Stimulated activated CD8-positive, alpha-beta memory T cell treated with anti-CD3 and anti-CD28 coated beads, Interleukin-12 subunit alpha, Interleukin-12 subunit beta, amount 100 ng/mL, for 1 hour (primary cell): ENCODE measurements at places on chromosomes 3 and 15.

- no peak for DNase-seq
Observed at GRCh38 chr3:56075089-56075488, 393.2 kb downstream of the ERC2 start.

- DNase-seq = no peak
Observed at GRCh38 chr3:32847528-32847927, 29.7 kb downstream of the TRIM71 start.

DNA sequence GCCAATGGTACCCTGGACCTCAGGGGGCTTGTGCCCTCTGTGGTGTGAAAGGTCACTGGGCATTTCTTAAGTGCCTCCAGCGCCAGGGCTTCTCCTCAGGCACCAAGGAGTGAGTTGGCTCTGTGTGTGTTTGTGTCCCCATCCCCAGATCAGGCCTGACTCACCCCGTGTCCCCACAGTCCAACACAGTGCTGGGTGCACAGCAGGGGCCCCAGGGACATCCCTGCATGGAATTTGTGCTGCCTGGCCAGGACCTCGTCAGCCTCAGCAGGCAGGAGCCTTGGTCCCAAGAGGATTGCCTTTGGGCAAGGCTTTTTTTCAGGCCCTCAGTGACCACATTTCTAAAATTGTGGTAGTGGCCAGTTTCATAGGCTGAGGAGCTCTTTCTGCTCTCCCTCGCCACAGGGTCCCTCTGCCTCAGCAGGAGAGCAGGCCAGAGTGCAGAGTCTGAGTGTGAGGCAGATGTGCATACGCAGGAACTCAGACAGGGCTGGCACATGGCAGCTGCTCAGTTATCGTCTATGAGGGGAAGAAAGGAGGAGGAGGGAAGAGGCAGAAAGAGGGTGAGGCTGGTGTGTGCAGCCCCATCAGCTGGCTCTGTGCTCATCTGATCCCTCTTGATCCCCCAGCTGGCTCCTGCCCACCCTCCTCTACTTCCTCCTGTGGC, 215.6 kb downstream of the RPLP1 start:
- DNase-seq = no peak

DNA sequence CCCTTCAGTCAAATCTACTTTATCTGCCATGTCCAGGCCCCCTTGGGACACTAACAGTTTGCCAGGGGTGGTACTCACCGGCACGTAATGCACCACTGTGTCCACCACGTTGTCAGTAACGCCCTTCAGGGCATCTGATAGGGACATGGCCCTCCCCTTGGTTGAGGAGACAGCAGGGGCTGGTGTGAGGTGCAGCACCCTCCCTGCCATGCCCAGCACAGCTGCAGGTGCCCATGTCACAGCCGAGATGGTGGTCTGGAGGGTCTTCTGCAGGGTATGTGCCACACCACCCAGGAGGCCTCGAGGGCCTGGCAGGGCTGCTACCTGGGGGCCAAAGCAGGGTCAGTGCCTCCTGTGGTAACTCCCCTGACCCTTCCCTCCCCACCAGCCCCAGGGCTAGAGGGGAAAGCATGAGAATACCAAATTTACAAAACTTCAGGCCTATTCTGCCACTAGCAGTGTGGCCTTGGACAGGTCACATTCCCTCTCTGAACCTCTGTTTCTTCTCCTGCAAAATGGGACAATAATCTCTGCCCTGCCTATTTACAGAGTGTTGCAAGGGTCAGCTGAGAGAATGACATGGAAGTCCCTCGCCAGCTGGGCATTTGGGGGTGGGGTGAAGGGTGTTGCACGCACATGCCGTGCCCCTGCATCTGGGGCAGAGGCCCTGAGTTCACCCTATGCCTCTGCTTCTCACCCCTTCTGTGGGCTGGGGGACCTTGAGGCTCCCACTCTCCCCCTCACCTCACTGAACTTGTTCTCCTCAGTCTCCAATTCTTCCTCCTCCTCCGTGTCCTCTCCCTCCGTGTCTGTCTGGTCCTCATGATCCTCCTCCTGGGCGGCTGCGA, 11.8 kb upstream of the KIF7 start:
- DNase-seq = no peak

GRCh38 chr3:11720917-11721411, 77.2 kb upstream of the VGLL4 start:
- DNase-seq = no peak

GRCh38 chr3:19899264-19899663, 34.8 kb downstream of the EFHB start:
- DNase-seq = no peak

- no peak for DNase-seq
Observed at GRCh38 chr3:101414121-101414520, 93.7 kb upstream of the IMPG2 start.

- no peak for DNase-seq
Observed at GRCh38 chr3:72003936-72004335, 219.0 kb upstream of the PROK2 start.

DNA sequence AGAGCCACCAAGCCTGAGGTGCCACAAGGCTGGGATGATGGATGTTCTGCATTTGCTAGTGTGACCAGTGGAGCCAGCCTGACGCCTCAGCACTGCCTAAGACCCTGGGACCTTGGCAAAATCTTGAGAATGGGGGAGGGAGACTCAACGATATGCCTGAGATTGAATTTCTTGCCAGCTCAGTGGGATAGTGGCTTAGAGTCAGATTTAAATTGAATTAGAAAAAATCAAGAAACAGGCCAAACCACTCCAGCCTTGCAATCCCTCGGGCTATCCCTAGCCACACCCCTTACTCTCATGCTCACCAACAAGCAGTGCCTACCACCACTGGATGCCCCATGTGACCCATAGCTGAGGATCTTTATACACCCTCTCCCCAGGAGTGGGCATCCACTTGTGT, 18.7 kb upstream of the PDE8A start:
- DNase-seq = no peak

DNA sequence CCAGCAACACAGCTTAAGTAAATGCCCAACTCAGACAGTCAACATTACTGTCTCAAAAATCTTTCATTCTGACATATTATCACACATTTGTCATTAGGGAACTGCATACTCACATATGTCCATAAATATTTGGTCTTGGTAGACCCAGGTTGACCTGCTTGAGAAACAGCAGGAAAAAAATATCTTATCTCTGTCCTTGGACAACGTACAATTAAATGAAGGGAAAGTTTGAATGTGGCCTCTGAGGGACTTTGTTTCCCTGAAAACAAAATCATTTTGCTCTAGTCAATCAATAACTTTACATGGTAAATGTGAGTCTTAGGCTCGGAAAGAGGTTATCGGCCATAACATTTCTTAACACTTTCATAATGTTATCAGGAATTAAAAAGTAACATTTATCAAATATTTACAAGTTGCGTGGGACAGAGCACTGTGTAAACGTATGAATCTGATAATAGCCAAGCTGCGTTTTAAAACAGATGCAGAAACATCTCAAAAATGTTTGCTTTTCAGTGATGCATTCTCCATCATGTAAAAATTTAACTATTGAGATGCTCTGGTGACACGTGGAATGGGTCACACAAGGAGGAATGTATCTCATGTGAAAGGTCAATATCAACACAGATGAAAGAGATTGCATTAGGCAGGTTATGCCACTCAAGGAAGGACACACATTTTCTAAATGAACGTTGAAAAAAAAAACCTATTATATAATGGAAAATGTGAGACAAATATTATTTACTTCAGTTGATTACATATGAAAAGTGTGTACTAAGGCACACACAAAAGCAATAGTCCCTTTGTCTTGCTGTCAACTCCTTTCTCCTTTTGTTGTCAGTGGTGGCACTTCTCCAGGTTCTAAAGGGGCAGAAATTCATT, 304.4 kb downstream of the WDR72 start:
- DNase-seq = no peak

- DNase-seq = no peak
Observed at GRCh38 chr3:43154980-43155379, 49.1 kb upstream of the POMGNT2 start.

DNA sequence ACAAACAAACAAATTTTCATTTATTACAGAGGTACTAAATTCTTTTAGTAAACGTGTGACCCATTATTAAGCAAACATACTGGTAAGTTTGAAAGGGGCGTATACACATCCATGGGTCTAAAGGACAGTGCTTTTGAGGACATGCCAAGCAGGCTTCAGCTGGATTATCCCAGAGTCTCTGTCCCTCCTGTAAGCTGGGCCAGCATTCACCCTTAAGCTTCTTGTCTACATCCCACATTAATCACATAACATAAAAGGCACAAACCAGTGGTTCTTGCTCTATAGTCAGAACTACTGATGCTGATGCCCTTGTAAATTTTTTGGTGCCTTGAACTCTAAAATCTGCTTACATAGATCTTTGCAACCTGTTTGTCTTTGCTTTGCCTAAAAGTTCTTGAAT, 150.8 kb upstream of the BNIP2 start:
- DNase-seq = no peak

- no peak for DNase-seq
Observed at GRCh38 chr3:83023086-83023485, 1261.6 kb upstream of the GBE1 start.

- no peak for DNase-seq
Observed at GRCh38 chr3:48990636-48991469, 812 bp downstream of the P4HTM start.

GRCh38 chr15:70835415-70835814, 18.5 kb downstream of the LARP6 start:
- no peak for DNase-seq

GRCh38 chr3:133888726-133889340, 6.8 kb downstream of the RAB6B start:
- no peak for DNase-seq

- no peak for DNase-seq
Observed at GRCh38 chr3:49805897-49806701, 3.0 kb downstream of the INKA1 start.

DNA sequence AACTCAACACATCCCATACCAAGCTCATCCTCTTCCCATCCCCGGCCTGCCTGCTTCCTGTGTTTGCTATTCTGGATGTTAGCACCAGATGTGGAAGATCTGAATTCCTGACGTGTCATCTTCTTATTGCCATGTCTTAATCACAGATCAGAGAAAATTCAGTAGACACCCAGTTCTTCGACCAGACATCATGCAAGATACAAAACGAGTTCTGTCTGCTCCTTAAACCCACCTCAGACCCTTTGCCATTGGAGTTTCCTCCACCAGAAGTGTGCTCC, 52.0 kb downstream of the FGD5 start:
- DNase-seq = no peak

DNA sequence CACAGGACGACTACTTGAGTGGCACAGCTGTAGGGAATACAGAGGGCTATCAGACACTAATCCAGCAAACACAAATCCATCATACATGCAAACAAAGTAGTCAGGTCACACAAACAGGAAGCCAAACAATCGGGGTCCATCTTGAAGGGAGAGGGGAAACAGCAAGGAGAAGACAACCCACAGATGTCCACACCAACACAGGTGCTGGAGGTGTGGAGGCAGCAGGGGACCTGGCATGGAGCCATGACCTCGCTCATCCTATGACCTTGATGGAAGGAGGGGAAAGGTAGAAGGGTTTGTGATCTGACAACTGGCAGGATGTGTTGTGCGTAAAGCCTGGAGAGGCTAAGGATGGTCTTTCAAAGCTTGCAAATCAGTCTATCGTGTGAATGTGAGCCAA, 39.9 kb upstream of the SKOR1 start:
- no peak for DNase-seq

DNA sequence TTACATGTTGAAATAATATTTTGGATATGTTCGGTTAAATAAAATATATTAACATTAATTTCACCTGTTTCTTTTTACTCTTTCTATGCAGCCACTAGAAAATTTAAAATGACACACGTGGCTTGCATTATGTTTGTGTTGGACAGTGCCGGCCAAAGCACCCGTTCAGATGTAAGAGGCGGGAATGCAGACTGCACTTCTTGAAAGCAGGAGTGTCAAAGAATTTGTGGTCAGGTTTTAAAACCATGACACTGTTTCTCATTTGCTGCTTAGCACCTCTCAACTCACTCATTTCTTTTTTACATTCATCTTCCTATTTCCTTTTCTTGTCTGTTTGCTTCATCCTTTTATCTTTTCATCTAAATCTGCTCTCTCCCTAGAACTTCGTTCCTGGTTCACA, 35.3 kb upstream of the MINAR1 start:
- DNase-seq = no peak

- no peak for DNase-seq
Observed at GRCh38 chr3:114378760-114379159, 84.9 kb downstream of the TIGIT start.

- no peak for DNase-seq
Observed at GRCh38 chr3:185940951-185941350, 3.1 kb upstream of the TRA2B start.

DNA sequence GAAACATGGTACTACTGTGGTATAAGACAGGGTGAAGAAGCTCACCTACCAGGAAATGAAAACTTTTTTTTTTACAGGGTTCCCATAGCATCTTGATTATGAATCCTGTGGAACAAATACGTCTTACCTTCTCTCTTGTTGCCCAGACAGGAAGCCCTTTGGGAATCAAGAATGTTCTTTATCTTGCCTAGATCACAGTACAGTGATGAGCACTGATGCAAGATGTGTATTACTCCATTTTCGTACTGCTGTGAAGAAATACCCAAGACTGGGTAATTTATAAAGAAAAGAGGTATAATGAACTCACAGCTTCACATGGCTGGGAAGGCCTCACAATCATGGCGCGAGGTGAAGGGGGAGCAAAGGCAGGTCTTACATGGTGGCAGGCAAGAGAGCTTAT, 281.3 kb downstream of the UBE2E2 start:
- no peak for DNase-seq

GRCh38 chr3:4015426-4015825, 216.2 kb downstream of the LRRN1 start:
- DNase-seq = no peak

GRCh38 chr3:141409940-141410241, 41.6 kb downstream of the ZBTB38 start:
- no peak for DNase-seq

- no peak for DNase-seq
Observed at GRCh38 chr3:113963879-113964278, 16.1 kb downstream of the ZDHHC23 start.

DNA sequence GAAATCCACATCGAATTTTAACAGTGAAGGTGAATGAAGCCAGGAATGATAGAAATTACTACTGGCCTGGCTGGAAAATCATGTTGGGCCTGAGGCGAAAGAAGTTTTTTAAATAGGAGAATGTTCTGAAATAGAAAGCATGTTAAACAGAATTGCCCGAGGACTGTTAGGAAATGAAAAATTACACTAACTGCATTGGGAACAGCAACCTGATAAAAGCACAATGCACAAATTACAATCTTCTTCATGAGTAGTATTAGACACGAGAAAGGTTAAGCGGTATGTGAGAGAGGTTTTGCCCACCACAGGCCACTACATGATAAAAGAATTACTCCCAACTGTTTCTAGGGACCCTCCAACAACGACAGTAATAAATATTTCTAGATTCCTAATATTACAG, 18.9 kb downstream of the GBE1 start:
- DNase-seq = no peak

DNA sequence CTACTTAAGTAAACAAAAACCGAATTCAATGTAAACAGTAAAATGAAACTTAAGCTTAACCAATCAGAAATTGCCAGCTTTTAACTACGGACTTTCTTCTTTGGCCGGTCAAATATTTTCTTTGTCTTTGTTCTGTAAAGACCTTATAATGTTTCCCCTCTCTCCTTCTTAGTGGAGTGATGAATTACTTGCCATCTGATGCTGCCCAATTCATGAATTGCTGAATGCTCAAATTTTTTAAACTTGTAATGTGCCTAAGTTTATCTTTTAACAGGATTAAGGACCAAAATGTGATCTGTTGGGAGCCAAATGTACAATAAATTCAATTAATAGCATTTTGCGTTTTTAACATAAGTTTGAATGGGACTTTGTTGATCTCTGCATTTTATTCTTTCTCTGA, 345.8 kb upstream of the CBLB start:
- DNase-seq = no peak

- DNase-seq = no peak
Observed at GRCh38 chr3:148173851-148174250, 523.9 kb upstream of the AGTR1 start.

- no peak for DNase-seq
Observed at GRCh38 chr3:58351920-58352319, 19.2 kb downstream of the PXK start.
